ENCODE measurements at places on chromosomes 11 and 22.

DNA sequence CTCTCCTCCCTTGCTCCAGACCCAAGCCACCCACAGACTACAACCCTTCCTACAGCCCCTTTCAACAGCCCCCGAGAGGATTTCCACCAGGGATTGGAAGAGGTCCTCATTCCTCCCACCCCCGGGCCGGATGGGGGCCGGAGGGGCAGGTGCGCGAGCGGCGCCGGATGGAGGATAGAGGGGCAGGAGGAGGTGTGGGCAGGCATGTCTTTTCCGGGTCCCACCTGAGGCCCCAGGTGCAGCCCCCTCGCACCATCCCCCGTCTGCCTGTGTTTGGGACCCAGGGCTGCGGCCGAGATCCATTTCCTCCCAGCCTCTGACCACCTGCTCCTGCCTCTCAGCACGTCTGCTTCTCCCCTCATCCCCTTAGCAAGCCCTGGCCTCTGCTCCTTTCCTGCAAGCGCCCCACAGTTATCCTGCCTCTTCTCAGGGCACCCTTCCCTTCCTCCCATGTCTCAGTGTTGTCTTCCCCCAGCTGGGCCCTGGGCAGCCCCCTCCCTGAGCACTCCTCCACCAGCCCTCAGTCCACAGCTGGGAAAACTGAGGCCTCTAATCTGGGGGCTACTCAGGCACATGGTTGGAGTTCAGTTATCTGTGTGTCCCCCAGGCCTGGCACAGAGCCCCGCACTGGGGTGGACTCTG is 19.3 kb upstream of the CBX7 start:
- DNase-seq = no peak

- DNase-seq = no peak
These were observed 79.8 kb downstream of the GRIA4 start for GRCh38 chr11:105689631-105690030.

GRCh38 chr11:95337175-95337957 is 106.4 kb upstream of the SESN3 start:
- no peak for DNase-seq

DNA sequence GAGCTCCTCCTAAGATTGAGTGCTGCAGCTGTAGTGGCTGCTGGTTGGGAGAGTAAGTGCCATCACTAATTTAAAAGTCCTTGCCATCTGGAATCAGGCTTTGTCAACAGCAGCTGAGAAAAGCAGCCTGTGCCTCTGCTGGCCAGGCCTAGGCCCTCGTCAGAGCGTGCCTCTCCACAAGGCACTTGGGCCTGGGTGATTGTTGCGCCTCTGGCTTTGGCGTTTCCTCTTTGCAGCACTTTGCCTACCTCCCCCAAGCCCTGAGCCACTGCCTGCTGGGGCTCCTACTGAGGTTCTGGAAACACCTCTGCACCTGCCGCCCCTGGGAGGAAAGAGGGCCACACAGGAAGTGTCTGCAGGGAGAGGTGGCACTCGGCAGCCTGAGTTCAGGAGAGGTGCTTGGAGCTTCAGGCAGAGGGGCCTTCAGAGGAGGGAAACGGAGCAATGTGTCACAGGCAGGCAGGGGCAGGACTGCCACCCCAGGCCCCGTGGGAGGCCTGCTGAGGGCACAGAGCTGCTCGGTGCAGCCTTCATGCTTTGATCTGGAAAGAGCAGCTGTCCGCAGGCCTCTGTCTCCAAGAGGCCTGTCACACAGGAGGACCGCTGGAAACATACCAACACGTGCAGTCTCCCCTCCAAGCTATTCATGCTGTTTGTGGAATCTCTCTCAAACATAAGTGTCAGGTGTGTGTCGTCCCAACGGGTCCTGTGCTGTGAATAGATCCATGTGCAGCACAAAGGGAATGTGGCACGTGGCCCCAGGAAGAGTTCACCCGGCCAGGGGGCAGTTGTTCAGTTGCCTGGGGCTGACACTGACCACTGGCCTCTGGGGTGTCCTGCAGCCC is 61.5 kb upstream of the EMID1 start:
- no peak for DNase-seq

DNA sequence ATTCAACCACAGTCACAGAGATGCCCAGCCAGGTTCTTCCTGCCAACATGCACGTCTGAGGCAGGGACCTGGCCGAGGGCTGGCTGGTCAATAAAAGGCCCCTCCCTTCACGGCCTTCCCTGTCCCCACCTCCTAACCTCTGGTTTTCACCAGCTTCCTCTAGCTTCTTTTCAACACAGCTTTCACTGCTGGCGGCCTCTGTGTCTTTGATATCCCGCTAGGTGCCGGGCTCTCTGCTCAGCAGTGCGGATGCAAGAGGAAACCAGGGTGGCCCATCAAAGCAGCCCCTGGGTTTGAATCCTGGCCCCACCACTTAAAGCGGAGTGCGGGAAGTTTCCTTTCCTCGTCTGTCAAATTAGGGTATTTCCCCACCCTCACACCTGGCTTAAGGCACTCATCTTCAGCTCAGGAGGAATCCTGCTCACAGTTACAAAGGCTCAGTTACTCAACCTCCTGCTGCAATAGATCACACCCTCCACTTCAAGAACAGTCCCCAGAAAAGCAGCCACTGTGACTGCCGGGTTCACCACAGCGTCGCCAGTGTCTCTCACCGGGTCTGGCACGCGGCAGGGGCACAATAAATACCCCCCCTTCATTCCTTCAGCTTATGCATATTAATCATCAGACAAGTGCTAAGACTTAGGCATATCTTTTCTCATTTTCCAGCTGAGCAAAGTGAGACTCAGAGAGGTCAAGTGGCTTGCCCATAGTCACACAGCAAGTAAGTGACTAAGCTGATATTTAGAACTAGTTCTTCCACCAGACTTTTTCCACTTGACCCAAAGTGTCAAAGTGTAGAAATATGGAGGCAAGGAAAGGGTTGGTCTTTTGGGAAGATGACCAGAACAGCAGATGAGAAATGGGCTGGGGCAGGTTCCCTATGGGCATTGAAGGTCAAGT is 45.7 kb downstream of the TXN2 start:
- DNase-seq = no peak

DNA sequence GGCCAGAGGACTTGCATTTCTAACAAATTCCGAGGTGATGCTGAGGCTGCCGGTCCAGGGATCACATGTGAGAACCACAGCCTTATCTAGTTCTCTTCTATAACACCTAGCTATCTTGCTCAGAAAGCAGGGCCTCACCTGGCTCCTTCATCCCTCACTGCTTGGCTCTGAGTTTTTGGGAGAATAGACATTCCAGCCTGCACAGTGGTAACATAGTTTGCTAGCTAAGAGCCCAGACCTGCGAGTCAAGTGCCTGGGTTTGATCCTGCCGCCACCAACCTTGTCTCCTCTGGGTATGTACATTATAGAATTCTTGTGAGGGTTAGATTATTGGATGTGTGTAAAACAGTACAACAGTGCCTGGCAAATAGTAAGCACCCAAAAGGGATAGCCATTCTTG is 13.5 kb upstream of the POU2AF1 start:
- no peak for DNase-seq

DNA sequence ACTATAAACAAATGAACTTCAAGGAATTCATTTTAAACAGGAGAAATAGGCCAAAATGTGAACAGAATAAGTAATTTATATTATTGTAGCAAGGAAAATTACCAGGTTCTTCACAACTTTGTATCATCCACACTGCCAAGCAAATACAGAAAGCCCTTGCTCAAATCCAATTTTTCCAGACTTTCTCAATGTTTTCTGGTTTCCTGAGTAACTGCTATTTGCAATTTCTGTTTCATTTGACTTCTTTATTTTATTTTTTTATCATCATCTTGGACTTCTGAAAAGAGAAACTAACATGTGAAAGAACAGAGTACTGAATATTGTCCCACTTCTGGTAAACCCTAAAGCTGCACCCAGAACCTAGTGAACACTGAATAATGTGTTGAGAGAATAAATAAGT is 61.0 kb downstream of the SLC1A2 start:
- no peak for DNase-seq

GRCh38 chr22:30087611-30088010 is 7.3 kb downstream of the HORMAD2 start:
- no peak for DNase-seq

DNA sequence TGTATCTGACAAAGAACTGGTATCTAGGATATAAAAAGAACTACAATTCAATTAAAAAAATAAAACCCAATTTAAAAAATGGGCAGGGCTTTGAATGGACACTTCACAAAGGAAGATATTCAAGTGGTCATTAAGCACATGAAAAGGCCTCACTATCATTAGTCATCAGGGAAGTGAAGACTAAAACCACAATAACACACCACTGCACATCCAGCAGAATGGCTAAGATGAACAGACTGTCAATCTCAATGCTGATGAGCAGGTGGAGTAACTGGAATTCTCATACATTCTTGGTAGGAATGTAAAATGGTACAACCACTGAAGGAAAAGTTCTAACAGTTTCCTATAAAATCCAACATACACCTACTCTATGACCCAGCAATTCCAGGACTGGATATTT is 8.9 kb downstream of the HPS4 start:
- no peak for DNase-seq

DNA sequence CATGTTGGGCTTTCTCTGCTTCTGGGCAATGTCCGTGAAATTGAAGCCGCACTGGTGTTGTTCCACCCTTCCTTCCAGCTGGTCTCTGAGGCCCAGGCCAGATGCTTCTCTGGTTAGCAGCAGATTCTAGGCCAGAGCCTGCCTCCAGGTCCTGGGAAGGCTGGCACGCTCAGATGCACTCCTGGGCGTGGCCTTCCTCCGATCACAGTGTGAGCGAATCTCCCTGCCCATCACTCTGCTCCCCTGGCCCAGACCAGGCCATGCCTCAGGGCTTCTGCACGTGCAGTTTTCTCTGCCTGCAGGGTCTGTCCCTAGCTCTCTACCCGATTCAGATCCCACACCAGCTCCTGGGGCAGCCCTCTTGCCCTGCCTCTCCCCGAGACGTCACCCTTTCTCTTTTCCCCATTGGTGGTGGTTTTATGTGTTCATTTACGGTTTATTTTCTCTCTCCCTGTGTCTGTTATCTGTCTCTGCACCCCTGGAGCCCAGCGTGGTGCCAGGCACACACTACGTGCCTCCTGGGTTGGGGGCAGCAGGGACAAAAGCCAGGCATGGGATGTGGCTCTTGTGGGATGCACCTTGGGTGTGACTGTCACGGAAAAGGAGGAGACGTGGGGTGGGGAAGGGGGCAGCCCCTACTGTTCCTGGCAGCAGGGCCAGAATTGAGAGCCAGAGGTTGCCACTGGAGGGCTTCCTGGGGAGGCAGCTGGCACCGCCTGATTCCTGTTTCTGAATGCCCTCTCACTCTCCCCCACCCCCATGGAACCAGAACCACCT is 66.0 kb downstream of the KCNQ1 start:
- DNase-seq = no peak

- DNase-seq = no peak
These were observed 51.7 kb downstream of the PHF21A start for GRCh38 chr11:46069595-46069994.

DNA sequence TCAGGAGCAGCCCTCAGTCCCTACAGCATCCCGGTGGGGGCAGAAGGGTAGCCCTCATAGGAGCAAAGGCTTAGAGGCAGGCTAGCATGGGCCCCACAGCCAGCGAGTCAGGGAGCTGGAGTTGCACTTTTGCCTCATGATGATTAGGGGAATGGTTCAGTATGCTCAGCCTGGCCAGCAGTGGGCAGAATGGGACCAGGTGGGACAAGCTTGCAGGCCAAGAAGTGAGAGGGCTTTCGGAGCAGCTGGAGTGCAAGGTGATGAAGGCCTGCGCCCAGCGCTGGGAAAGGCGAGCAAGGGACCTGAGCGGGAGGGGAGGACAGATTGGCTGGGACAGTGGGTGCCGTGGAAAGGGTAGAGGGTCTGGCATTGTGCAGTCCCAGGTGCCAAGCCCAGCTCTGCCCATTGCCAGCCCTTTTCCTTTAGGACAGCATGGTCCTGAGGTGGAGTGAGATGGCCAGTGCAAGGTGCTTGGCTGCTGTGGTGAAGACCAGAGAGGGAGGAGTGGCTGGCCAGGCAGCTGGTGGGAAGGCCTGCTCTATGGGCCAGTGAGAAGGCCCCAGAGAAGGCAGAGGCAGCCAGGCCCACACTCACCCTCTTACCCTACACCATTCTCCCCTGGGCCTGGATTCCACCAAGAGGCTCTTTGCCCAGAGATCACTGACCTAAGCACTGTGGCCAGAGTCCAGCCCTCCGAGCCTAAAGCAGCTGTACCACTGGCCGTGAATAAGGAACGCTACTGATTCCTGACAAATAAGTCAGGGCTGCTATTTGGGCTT is 47.9 kb upstream of the SUSD2 start:
- DNase-seq = no peak

DNA sequence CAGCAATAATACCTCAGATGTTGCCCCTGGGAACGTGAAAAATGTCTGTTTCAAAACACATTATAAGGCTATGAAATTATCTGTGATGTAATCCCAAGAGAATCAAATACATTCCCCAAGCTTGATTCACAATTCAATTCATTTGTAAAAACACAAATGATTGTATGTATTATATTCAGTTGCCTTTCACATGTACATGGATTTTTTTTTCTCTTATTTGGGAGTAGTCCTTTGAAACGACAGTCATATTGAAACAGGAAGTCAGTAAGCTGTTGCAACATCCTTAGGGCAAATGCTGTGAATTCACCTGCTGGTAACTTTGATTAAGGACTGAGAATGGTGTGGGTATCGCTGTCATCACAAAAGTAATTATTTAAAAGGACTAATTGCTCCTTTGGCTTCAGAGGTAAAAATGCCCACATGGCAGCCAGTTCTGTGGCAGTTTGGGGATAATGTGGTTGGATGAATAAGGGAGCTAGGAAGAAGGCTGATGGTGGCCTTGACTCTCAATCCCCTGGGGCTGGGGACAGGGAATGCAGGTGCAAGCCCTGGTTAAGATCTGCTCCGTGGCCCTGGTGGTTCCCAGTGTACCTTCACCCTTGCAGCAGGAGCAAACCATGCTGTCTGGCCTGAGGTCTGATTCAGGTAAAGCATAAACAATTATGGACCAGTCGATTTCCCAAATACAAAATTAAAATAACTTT is 13.2 kb downstream of the EHF start:
- DNase-seq = no peak

- DNase-seq = no peak
These were observed 2.6 kb downstream of the CD44 start for GRCh38 chr11:35141571-35141971.

GRCh38 chr11:95453616-95454171 is 222.7 kb upstream of the SESN3 start:
- DNase-seq = no peak

GRCh38 chr11:60985991-60986915 is 14.8 kb downstream of the CD6 start:
- DNase-seq = no peak

DNA sequence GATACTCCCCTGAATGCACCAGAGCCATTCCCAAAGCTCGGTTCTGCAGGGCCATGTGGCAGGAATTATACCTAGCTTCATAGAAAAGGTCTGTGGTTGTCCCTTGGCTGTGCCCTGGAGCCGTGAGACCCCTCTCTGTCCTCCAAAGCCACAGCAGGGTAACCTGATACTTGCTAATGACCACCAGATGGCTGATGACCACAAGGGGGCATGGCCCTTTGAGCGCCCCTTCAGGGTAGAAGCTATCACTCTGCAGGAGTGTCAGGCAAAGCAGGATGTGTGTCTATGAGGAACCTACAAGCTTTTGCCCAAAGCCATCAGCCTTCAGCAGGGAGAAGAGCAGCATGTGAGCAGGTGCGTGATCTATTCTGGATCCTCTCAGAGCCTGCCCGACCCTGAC is 95.3 kb downstream of the NTM start:
- DNase-seq = no peak

- DNase-seq = no peak
These were observed 425.3 kb upstream of the B3GAT1 start for GRCh38 chr11:134837166-134837886.
